GM23338 (cell line): ENCODE measurements at places on chromosomes 5 and 9. TPM values are rescaled to one million over a fixed set of nuclear protein-coding genes. Genes with fewer than 3 reads are reported as not detected.
A peak's percentile ranks its signal among the peaks of the same experiment; 100 is the strongest.

AUH gene
- total RNA-seq: 28.8 and 38.6 TPM in 2 replicates

QRFP gene
- total RNA-seq: not detected in 2 replicates

PCDHA6 gene
- total RNA-seq: 4.6 and 5.2 TPM in 2 replicates

CCL27 gene
- total RNA-seq: not detected in 2 replicates

ARL14EPL gene
- total RNA-seq: not detected in 2 replicates

GRXCR2 gene
- not detected in 2 replicates for total RNA-seq

SLC25A2 gene
- not detected in 2 replicates for total RNA-seq

C9orf50 gene
- not detected in 2 replicates for total RNA-seq

CDH18 gene
- total RNA-seq: 0.66 and 1.3 TPM in 2 replicates

PCDHA12 gene
- total RNA-seq: 12.7 and 17.7 TPM in 2 replicates

DNA sequence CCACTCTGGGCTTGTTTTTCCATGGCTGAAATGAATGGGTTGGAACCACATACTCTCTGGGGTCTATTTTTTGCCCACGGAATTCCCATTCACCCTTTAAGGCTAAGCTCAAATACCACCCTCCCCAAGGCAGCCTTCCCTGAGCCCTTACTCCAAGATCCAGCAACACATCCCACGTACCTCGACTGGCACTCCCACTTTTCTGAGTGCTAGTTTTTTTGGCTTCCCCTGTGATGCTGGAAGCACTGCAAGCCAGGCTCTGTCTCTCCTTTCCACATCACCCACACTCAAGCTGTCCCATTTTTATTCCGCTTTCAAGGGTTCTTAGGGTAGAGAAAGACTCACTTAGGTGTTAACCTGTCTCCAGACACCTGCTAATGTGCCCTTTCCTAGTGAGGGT lies 6.0 kb downstream of the ST6GALNAC6 start:
- no peak overlapping the region for H3K27ac ChIP-seq
- H3K27me3 ChIP-seq: no peaks in the 10 kb centered on the region
- DNase-seq: no peak
- H3K36me3 ChIP-seq: peaks cover 35% of the 10 kb centered on the region
- H3K4me3 ChIP-seq: no peak overlapping the region
- H3K4me1 ChIP-seq: peaks cover 14% of the 10 kb centered on the region

- DNase-seq: peak; percentile 88
- peaks cover 18% of the 10 kb centered on the region for H3K4me1 ChIP-seq
- H3K27me3 ChIP-seq: no peaks in the 10 kb centered on the region
- peak overlapping the region; percentile 23; the same call in 1 of the 2 replicates for H3K4me3 ChIP-seq
- peak overlapping the region; percentile 70; the same call in 1 of the 2 replicates for H3K27ac ChIP-seq
- H3K36me3 ChIP-seq: no peaks in the 10 kb centered on the region
Observed at GRCh38 chr5:14727428-14727865, 62.9 kb downstream of the OTULIN start.

DNA sequence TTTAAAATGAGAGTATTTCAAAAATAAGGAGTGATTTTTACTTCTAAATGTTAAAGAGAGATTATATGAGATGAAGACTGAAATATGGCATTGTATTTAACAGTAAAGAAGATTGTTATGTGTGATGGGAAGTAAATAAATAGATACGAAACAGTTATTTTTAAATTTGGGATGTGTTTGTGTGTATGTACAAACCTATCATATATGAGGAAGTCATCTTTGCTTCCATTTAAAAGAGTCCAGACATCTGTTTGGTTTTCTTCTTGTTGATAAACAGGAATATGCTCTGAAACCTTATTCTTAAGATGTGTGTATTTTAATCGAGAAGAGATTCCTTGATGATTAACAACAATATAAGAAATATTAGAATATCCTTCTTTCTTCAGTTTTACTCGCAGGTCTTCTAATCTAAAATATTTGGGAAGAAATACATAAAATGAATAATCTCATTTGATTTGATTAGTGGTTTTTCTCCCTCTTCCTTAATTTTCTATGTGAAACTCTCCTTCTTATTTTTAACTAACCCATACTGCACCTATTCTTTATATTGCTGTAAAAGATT lies 4.9 kb downstream of the SELENOP start:
- H3K4me1 ChIP-seq: peaks cover 10% of the 10 kb centered on the region
- no peak overlapping the region for H3K27ac ChIP-seq
- peaks cover 5% of the 10 kb centered on the region for H3K36me3 ChIP-seq
- no peaks in the 10 kb centered on the region for H3K27me3 ChIP-seq

DNA sequence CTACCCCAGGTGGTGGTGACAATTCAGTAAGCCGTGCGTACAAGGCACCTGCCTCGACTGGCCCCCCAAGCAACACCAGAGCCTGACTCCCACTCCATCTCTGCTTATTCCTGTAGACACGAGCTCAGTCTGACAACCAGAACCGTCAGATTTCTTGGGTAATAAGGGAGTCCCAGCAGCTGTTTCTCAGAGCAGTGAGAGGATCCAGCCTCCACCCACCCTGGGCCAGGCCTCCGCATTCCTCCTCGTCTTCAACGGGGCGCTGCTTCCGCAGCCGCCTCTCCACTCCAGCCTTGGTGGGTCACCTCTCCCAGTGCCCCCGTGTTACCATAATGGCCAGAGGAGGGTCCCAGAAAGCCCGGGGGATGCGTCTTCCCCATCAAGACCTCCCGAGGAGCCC lies 27.7 kb upstream of the GFPT2 start:
- no peak overlapping the region for H3K27ac ChIP-seq
- no peaks in the 10 kb centered on the region for H3K27me3 ChIP-seq
- H3K4me3 ChIP-seq: no peak overlapping the region
- no peaks in the 10 kb centered on the region for H3K4me1 ChIP-seq
- no peak for DNase-seq

- no peak overlapping the region for H3K27ac ChIP-seq
- H3K4me1 ChIP-seq: peaks cover 14% of the 10 kb centered on the region
- no peaks in the 10 kb centered on the region for H3K36me3 ChIP-seq
- peak; percentile 70 for DNase-seq
Observed at GRCh38 chr5:132294728-132295504, 722 bp downstream of the SLC22A4 start.

GRCh38 chr9:99753436-99753835 lies 68.2 kb upstream of the NR4A3 start:
- peaks cover 3% of the 10 kb centered on the region; the same call in 1 of the 2 replicates for H3K4me1 ChIP-seq
- H3K4me3 ChIP-seq: no peak overlapping the region

GRCh38 chr5:111227801-111228200 lies 3.6 kb downstream of the CAMK4 start:
- peaks cover 24% of the 10 kb centered on the region for H3K27me3 ChIP-seq
- no peak overlapping the region for H3K4me3 ChIP-seq
- H3K36me3 ChIP-seq: no peaks in the 10 kb centered on the region
- H3K4me1 ChIP-seq: peaks cover 8% of the 10 kb centered on the region; the same call in 1 of the 2 replicates

DNA sequence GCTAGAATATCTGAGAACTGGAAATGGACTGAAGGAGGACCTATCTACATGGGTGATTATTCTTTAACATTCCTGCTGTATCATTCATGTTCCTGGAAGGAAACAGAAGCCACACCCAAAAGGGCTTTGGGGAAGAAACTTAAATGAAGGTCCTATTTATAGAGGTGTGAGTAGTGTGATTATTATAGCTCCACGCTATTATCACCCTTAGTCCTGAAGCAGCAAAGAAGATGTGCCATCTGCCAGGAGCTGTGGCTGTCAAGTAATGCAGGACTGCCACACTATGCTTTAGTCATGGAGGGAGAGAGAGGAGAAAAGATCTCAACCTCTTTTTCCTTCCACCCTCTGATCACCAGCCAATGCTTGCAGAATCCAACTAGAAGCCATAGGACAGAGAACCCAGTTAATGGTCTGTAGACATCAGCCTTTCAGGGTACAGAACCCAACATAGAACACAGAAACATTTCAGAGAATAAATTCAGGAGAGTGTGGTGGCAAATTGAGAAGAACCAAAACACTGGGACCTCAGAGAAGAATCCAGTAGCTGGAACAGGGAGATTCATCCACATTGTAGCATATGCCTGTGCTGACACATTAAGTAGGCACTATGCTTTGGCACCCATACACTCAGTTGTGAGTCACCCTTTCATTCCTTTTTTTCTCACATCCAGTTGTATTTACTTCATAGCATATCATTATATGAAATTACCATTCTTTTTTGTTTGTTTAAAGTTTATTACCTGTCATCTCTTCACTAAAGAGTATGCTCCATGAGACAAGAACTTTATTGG lies 21.0 kb upstream of the RNF180 start:
- no peak overlapping the region for H3K4me3 ChIP-seq
- H3K36me3 ChIP-seq: no peaks in the 10 kb centered on the region
- no peaks in the 10 kb centered on the region for H3K27me3 ChIP-seq
- no peak for DNase-seq
- H3K27ac ChIP-seq: no peak overlapping the region

GRCh38 chr5:80238778-80239679 lies 16.8 kb downstream of the SERINC5 start:
- no peak for DNase-seq
- H3K27me3 ChIP-seq: no peaks in the 10 kb centered on the region
- peaks cover 15% of the 10 kb centered on the region for H3K36me3 ChIP-seq
- H3K4me3 ChIP-seq: no peak overlapping the region

DNA sequence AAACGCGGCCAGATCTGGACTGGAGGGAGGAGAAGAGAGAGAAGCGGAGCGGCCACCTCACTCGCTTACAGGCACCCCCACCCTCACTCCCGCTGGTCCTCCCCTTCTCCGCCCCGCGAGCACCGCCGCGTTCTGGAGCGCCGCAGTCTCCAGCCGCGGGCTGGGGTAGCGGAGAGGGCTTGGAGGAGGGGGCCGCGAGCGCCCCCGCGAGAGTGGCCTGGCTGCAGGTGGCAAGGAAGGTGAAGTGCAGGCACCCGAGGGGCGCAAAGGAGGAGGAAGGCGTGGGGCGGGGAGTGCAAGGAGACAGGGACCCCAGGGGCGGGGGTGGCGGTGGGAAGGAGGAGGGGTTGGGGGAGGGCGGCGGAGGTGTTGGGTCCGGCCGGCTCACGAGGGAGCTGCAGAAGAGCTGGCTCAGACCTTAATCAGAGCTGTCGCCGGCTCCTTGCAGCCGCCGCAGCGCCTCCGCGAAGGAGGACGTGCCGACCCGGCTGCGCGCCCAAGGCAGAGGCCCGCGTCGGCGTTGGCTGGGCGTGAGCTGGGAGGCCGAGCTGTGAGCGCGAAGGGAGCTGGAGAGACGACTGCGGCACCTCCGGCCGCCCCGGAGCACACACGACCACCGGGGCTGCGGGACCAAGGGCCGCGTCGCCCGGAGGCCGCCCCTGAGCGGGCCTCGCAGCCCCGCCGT lies at the start of gene DMRT3:
Gene DMRT3, plus strand, starts transcription at position 398 of the 685 bp plus-strand sequence. CDS start 347 bp downstream, outside the sequence.
- no peak within 1 kb of the TSS for H3K27ac ChIP-seq
- peaks cover 48% of the 10 kb centered on the region for H3K4me1 ChIP-seq
- DNase-seq: peak; percentile 88
- no peaks in the 10 kb centered on the region for H3K36me3 ChIP-seq
- H3K27me3 ChIP-seq: peaks cover 100% of the 10 kb centered on the region
- peak within 1 kb of the TSS; percentile 70 for H3K4me3 ChIP-seq

DNA sequence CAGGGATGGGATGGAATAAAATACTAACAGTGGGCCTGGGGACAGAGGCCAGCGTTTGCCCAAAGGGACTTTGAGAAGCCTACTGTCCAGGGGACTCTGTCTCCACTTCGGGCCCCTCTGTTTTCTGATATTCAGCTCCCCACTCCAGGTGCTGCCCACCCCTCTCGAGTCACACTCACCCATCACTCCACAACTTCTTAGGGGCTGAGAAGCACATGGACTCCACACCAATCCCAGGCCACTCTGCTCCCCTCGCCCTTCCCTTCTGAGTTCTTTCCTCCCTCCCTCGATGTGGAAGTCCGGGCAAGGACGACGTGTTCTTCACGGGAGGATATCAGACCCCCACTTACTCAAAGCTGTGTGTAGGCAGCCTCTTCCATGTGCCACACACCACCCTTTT lies 124.5 kb downstream of the BARX1 start:
- no peaks in the 10 kb centered on the region; the same call in 1 of the 2 replicates for H3K4me1 ChIP-seq
- H3K27me3 ChIP-seq: peaks cover 16% of the 10 kb centered on the region
- DNase-seq: no peak

DNA sequence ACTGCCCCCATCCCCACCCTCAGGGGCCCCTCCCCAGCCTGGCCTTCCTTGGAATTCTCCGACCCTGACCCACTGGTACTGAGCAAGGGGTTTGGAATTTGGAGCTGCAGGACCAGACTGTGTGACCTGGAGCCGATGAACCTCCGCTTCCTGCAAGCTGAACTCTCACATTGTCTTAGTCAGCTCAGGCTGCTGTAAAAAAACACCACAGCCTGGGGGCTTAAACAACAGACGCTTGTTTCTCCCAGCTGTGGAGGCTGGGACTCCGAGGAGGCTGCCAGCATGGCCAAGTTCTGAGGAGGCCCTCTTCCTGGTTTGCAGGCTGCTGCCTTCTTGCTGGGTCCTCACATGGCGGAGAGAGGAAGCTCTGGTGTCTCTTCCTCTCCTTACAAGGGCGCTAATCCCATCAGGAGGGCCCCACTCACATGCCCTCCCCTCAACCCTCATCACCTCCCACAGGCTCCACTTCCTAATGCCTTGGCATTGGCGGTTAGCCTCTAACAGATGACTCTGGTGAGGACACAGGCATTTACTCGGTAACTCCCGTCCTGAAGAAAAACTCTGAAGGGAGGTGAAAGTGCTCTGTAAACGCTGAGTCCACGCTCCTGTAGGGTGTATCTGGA lies 42.4 kb downstream of the C5orf15 start:
- no peak for DNase-seq
- H3K27me3 ChIP-seq: no peaks in the 10 kb centered on the region
- no peak overlapping the region for H3K27ac ChIP-seq
- no peaks in the 10 kb centered on the region for H3K36me3 ChIP-seq

DNA sequence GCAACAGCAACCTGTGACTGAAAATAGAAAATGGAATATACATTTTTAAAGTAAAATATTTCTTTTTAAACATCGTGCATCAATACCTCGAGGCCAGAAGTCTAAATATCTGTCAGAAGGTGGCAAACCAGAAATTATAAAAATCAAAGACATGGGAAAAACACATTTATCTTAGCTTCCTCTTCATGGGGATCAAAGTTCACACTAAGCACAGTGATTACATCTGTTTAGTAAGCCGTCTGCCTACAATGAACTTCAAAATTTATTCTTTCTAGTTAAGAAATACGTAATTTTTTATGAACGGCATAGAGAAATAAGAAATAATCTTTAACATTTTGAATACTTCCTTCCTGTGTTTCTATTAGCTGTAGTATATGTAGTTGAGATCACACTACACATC lies 17.9 kb upstream of the SV2C start:
- H3K27me3 ChIP-seq: no peaks in the 10 kb centered on the region
- H3K4me3 ChIP-seq: no peak overlapping the region
- no peaks in the 10 kb centered on the region for H3K36me3 ChIP-seq
- DNase-seq: no peak
- H3K27ac ChIP-seq: no peak overlapping the region

DNA sequence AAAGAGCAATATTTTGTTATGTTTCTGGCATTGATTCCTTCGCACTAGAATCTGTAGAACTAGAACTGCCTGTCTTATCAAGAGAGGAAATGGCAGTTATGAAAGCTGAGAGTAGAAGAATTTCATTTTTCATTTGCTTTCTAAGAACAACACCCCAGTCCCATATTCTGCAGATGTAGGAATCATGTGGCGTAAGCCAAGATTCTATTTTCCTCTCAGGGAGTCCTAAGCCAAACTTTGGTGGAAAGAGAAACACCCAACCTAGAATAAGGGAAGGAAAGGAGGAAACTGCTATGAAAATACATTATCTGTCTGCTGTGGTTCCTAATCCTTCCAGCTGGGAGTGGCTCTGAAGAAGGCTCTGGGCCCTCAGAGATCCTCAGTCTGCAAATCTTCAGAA lies 1176.9 kb upstream of the C9orf72 start:
- no peak overlapping the region for H3K27ac ChIP-seq
- no peaks in the 10 kb centered on the region for H3K27me3 ChIP-seq
- H3K36me3 ChIP-seq: no peaks in the 10 kb centered on the region
- DNase-seq: no peak
- no peak overlapping the region for H3K4me3 ChIP-seq

GRCh38 chr9:107810461-107810961 lies 320.9 kb upstream of the KLF4 start:
- DNase-seq: no peak
- no peaks in the 10 kb centered on the region for H3K4me1 ChIP-seq
- no peaks in the 10 kb centered on the region for H3K36me3 ChIP-seq
- no peaks in the 10 kb centered on the region for H3K27me3 ChIP-seq
- H3K4me3 ChIP-seq: no peak overlapping the region
- H3K27ac ChIP-seq: no peak overlapping the region
